ENCODE measurements at places on chromosomes 3 and 15. TPM values are rescaled to one million over a fixed set of nuclear protein-coding genes. Genes with fewer than 3 reads are reported as not detected.

DNA sequence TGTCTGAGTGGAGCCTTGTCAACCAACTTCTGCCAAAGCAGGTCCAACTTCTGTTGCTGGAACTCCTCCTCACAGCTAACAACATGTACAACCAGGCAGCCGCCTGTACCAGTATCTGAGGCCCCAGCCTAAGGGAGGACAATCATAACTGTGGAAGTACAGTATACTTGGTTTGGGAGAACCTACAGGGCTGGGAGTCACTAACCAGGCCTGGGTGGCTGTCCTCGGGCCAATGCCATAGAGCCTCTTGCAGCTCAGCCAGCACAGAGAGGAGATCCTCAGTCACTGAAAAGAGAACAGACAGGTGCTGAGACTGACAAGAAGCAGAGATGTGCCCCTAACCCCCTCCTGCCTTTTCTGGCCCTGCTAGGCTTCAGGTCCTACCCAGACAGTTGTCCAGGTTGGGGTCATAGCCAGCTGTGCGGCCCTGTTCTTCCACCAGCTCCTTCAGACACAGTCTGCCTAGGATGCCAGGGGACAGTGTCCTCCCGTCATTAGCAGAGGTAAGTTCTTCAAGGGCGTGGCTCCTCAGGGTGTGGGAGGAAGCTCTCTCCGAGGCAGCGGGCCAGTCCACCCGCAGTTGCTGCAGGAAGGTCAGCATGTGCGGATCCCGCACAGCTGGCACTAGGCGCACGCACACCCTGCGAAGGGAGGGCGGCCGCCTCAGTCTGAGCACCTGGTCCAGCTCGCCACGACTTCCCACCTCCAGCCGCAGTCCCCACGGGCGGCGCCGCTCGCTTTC is 980 bp downstream of the DALRD3 start:
- no peak for DNase-seq

STRIT1 gene
- total RNA-seq: 4.8 TPM

GRCh38 chr15:64850778-64851502 is 9.2 kb downstream of the PLEKHO2 start:
- no peak for DNase-seq

GRCh38 chr15:66049353-66049752 is 180.1 kb downstream of the RAB11A start:
- no peak for DNase-seq

- DNase-seq: no peak
Measured at GRCh38 chr3:163779396-163780344, 1298.6 kb downstream of the SI start.

ARL13B gene
- 9.2 TPM for total RNA-seq

DNA sequence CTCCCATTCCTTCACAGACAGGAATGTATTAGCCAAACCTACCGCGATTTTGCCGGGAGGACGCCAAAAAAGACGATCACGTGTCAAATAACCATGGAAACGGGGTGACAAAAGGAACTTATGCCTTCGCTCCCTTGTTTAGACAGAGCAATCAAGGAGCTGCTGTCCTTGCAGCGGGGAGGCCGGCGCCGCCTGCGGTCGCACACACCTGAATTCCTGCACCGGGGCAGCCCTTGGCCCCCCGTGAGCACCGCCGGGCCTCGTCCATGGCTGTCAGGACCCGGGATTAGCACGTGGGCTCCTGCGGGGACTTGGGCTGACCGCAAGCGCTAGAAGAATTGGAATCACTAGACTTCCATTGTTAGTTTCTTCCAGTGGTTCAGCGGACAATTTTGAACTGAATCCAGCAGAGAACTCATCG is 193.1 kb downstream of the SHQ1 start:
- no peak for DNase-seq

GRCh38 chr15:40471105-40471807 is 472 bp downstream of the CHST14 start:
- no peak for DNase-seq

C3orf85 gene
- not detected for total RNA-seq

DNA sequence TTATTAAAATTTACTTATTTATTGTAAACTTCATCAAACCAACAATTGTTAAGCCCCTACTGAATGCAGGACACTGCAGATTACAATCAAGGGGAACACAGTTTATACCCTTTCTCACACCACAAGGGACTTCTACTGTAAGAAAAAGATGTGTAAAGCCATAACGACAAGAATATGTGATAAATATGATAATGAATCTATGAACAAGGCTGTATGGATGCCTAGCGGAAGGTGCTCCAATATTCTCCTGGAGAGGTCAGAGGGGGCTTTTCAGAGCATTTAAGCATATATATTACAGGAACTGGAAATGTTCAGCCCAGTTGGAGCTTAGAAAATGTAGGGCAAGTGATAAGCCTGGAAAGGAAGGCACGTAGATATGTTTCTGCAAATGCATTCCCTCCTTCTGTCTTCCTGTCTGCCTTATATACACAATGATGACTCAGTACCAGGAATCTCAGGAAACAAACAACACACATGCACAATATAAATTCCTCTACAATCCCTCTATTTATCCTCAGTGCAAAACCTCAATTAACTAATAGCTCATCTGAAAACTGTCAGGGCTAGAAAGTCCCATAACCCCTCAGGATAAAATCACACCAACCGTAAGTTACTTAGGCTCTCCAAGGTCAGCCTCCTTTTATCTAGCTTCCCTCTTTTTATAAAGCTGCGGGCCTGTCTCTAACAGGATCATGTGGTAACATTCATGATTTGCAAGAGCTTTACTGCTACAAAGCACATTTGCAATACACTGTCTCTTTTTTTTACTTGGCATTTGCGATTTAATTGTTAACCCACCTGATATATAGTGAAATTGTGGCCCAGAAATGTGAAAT is 393.1 kb downstream of the LPP start:
- no peak for DNase-seq

DNA sequence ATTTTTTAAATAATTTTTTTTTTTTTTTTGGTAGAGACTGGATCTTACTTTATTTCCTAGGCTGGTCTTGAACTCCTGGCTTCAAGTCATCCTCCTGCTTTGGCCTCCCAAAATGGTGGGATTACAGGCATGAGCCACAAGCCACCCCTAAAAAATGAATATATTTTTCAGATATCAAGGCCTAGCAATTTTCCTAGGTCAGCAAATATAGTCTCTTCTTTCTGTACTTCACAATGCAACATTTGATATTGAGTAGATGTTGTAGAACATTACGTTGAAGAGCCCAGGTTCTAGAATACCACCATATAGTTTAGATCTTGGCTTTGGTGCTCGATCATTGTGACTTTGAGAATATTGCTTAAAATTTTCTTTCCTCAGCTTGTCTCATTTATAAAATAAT is 437.9 kb downstream of the CNTN4 start:
- DNase-seq: no peak

DNA sequence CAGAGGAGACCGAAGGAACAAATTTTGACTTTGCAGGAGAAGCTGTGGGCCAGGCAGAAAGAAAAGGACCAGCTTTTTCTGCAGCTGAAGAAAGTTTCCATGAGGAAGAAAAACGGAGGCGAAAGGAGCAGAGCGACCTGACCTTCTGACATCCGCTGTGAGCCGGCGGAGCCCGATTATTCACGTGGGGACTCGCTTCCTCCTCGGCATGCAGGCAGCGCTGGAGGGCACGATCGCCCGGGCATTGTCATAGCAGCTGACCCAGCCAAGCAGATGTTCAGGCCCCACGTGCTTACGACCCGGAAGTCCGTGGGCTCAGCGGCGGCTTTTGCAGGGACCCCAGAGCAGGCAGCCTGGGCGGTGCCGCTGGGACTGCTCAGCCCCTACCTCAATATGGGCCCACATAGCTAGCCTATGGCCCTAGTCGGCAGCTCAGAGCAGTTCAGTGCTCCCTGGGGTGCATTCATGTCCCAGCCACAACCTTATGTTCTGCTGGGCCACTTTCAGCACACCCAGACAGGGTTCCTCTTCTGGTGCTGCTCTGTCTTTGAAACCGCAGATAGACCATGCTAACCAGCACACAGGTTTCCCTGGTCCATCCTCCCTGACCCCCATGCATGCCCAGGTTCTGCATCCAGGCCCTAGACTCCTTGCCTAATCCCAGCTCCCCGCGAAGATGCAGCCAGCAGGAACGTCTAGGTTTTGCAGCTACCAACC is 10.5 kb upstream of the EIF4A2 start:
- peak; percentile 91 for DNase-seq

- no peak for DNase-seq
Measured at GRCh38 chr15:78626381-78626995, 5.7 kb upstream of the CHRNA3 start.

DNA sequence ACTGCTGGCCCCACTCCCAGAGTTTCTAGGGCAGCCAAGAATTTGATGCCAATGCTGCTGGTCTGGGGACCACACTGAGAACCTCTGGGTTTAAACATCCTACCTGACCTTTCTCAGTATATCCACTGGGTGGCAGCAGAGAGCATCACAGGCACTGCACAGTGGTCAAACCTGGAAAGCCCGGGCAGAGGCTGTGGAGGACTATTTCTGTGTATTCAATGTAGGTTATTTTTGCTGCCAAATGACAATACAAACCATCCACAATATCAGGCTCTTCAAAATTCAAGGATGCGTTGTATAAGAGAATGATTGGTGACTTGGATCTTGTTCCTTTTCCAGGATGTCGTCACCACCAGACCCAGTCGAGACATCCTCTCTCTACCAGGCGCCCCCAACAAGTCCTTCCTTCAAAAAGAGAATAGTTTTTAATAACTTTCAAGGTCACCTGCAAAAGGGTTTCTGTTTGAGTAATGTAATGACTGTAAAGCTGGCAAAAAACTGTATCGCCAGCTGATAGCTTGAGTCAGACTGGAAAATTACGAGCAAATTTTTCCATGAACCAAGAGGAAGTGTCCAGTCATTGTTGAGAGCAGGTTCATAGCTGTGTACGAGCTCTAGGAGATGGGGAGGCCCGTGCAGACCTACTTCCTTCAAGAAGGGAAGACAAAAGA is 30.5 kb upstream of the MYZAP start:
- peak; percentile 84 for DNase-seq

DNA sequence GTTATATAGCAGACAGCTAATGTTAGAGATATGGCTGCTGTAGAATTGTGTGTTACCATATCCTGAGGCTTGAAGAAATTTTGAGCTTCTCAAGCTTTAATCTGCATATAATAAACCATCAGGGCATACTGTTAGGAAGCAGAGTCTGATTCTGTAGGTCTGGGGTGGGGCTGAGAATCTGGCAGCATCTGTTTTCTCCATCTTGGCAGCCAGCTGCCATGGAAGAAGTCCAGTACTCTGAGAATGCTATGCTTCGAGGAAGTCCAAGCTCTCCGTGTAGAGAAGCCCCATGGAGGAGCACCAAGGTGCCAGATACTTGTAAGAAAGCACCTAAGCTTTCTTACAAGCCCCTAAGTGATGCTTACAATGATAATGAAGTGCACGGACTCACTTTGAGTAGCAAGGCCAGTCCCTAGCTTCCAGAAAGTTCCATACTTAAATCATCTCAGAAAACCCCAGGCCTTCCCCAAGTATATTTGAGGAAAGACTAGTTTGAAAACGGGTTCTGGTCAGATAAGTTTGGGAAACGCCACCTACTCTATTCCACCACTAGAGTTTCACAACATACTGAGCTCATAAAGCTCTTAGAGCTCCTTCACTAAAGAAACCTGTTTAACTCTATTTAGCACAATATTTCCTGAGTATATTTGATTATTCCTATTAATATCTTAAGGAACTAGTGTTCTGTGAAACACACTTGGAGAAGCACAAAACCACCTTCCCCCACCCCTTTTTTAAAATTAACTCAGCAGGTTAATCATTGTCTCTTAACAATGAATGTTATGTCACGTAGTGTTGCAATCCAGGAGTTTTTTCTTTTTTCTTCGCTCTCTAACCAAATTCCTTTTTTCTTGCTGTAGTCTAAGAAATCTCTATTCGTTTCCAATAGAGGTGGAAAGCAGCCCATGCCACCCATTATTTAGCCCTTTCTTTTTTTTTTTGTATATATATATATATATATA is 59.9 kb upstream of the RASGRP1 start:
- no peak for DNase-seq

CP gene
- total RNA-seq: 8.1 TPM

ANKDD1A gene
- total RNA-seq: 1.4 TPM

SI gene
- not detected for total RNA-seq

GRCh38 chr3:138348754-138349739 is 668 bp downstream of the MRAS start:
- DNase-seq: no peak

DNA sequence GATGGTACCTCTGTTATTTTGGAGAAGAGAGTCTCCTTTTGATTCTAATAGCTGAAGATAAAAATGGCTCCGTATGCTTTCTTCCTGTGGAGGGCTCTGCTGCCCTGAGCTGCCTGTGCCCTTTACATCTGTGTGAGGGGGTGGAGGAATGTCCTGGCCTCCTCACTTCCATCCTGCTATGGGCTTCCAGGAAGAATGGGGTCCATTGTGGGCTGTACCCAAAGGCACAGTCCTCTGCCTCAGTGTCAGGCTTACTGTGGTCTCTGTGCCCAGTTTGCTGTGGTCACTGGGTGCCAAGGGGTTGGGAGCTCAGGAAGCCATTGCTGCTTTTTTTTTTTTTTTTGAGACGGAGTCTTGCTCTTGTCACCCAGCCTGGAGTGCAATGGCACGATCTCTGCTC is 14.4 kb downstream of the DAG1 start:
- DNase-seq: no peak

CD200 gene
- 1.4 TPM for total RNA-seq

DNA sequence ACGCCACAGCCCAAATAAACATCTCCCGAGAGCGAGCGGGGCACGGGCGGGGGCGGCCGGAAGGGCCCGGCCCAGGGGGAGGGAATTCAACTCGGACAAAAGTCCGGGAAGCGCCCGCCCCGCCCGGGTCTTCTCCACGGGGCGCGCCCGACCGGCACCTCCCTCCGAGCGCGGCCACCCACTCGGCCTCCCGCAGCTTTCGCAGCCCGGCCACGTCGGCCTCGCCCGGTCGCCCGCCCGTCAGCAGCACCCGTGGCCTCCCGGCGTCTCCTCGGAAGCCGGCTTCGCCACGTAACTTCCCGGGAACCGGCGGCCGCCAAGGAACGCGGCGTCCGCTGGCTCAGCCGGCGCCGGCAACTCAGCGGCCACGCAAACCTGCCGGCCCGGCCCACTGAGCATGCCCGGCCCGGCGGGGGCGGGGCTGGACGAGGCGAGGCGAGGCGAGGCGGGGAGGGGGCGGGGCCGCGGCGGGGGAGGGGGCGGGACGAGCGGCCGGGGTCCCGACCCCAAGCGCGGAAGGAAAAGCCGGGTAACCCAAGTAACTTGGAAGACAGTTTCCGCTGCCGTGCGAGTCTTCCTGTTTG is at the start of gene TJP1:
TJP1 (minus strand) TSS at position 369 of the 584 bp plus-strand sequence. CDS start 440 bp downstream, outside the sequence.
- DNase-seq: peak; percentile 88

GRCh38 chr3:47394140-47394870 is 13.5 kb downstream of the PTPN23 start:
- no peak for DNase-seq

GRCh38 chr15:42712584-42712983 is 24.3 kb downstream of the CDAN1 start:
- peak; percentile 33 for DNase-seq

All from cardiac septum (tissue), 1 donor.